ENCODE measurements at places on chromosomes 5 and 9. TPM values are rescaled to one million over a fixed set of nuclear protein-coding genes. Genes with fewer than 3 reads are reported as not detected.
A peak's percentile ranks its signal among the peaks of the same experiment; 100 is the strongest.

DNA sequence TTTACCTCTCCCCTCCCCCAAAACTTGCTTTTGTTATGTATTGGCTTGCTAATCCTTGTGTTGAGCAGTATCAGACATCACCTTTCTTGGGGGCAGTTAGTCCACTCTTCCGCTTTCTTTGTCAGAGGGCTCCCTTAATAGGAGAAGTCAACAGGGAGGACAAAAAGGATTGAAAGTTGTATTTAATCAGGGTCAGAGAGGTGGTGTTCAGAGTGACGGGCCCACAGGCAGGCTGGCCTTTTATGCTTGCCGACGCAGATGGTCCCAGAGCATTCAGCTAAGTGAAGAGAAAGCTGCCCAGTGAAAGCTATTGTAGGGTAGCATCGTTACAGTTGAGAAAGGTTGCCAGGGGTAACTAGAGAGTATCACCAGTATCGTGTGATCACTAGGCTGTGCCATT is 131.1 kb downstream of the ZCCHC7 start:
- no peak for DNase-seq

- no peak for DNase-seq
Measured at GRCh38 chr5:109650493-109650892, 39.2 kb upstream of the MAN2A1 start.

Gene EXD3
- 1.3 TPM for total RNA-seq

DNA sequence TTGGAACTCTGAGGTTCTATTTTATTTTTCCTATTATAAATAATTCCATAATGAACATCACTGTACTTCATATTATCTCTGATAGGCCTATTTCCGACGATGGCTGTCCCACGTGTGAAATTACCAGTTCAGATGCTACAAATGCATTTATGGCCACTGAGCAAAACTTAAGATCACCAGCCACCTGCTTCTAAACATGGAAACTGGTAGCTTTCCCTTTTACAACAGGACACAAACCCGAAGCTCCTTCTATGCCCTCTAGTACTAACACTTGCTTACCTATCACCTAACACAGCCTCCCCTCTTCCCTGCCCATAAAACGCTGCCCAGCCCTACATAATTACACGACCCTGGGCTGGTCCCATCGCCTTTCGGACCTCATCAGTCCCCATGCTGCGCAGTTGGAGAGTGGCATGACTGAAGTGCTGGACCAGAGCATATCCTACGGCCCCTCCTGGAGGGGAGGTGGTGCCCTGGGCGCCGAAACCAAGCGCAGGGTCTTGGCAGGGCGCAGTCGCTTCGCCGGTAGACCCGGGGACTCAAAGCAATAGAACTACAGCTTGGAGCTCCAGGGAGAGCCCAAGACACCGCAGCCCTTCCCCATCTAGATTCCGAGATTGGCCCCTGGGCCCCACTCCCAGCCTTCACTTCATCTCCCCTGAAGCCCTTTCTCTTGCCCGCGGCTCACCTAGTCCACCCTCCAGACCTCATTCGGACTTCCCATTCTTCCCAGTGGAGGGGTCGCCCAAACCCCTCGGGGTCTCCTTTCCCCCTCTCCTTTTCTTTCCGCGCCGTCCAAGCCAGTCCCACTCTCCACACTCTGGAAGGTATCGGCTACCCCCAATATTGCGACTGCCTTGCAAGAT is 1.0 kb upstream of the SAP30L start:
- peak; percentile 11 for DNase-seq

Gene SMC5
- total RNA-seq, result 19.1 TPM

Gene SH3RF2
- total RNA-seq, result 6.8 TPM

Gene MRPL36
- total RNA-seq, result 81.1 TPM

- no peak for DNase-seq
Measured at GRCh38 chr9:5563417-5563815, 53.1 kb downstream of the PDCD1LG2 start.

DNA sequence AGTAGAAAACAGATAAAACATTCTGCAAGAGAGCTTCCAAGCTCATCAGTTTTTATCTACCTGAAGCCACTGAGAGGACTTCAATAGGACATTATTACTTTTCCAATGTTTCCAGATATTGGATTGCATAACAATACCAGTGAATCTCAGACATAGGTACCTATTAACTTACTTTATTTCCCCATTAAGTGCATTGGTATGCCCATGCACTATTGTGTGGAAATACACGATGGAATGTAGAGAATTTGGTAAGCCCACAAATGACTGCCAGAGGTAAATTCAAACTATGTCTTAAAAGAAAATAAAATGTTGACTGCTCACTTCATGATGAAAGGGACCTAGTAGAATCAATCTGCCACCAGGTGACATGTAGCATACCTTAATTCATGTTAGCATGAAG is 48.1 kb upstream of the PRR16 start:
- DNase-seq, result no peak

Gene CCL21
- not detected for total RNA-seq

Gene ZNF474
- 0.24 TPM for total RNA-seq
